ENCODE measurements at places on chromosomes 13 and 19. TPM values are rescaled to one million over a fixed set of nuclear protein-coding genes. Genes with fewer than 3 reads are reported as not detected.

Gene ZNF738
- 10.4 TPM for total RNA-seq

Gene ZNF154
- 16.2 TPM for total RNA-seq

Gene OR10H1
- total RNA-seq: not detected

Gene RFPL4AL1
- not detected for total RNA-seq

Gene LPAR2
- 79.7 TPM for total RNA-seq

Gene PGLYRP1
- total RNA-seq: not detected

Gene GRK1
- not detected for total RNA-seq

Gene OR10H5
- total RNA-seq: not detected

Gene NHLRC3
- 21.8 TPM for total RNA-seq

Gene CGB5
- not detected for total RNA-seq

Gene SH2D3A
- 73.6 TPM for total RNA-seq

Gene GYS1
- total RNA-seq: 28.1 TPM

Gene PSG2
- not detected for total RNA-seq

Gene MCF2L
- total RNA-seq: 24.7 TPM

Gene INAFM1
- total RNA-seq: 14.8 TPM

Gene DAND5
- total RNA-seq: not detected

Gene IGLON5
- total RNA-seq: 0.10 TPM

Gene POSTN
- 0.07 TPM for total RNA-seq

Gene SERP2
- total RNA-seq: not detected

Gene TSSK6
- 12.8 TPM for total RNA-seq

Gene RAB8A
- total RNA-seq: 67.0 TPM

Gene ZNF177
- 1.0 TPM for total RNA-seq

Gene OR7D2
- not detected for total RNA-seq

Gene PPP2R1A
- 185 TPM for total RNA-seq

Gene REEP6
- total RNA-seq: 4.3 TPM

Gene PRODH2
- not detected for total RNA-seq

Gene GPC5
- 0.26 TPM for total RNA-seq

Gene ZNF536
- not detected for total RNA-seq

Gene FGF14
- total RNA-seq: 0.03 TPM

Gene IL27RA
- total RNA-seq: 66.5 TPM

Gene SGCG
- not detected for total RNA-seq

Gene ZNF90
- 4.8 TPM for total RNA-seq

Gene ZNF814
- total RNA-seq: 36.2 TPM

Gene KLHL1
- not detected for total RNA-seq

Gene ZNF575
- total RNA-seq: 12.7 TPM

Gene NRTN
- total RNA-seq: 0.59 TPM

Gene ZNF296
- 2.8 TPM for total RNA-seq

Gene KIR2DL4
- total RNA-seq: not detected

Gene TMEM255B
- total RNA-seq: 0.89 TPM

Gene SULT2B1
- not detected for total RNA-seq

Gene ZNF540
- total RNA-seq: 13.8 TPM

Gene FAM216B
- total RNA-seq: not detected

Measured in T-cell (primary cell).